ENCODE measurements at places on chromosomes 7 and 10.

DNA sequence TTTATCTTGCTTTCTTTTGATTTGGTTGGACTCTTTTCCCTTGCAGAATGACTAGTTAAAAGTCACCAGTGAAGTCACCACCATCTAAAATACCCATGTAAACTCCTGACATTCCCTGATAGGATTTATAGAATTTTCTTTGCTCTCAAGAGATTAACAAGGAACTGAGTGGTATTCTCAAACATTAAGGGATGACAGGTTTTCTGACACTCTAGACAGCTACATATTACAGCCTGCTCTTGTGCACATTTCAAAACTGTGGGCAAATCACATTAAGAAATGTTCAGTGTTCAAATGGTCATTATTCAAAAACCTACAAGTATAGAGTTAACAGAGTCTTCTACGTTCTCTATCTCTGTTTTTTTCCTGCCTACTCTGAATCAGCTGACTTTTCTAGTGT lies 15.8 kb upstream of the ACSM6 start:
- DNase-seq = no peak

GRCh38 chr10:121628859-121629258 lies 30.6 kb upstream of the FGFR2 start:
- DNase-seq = no peak

- no peak for DNase-seq
Observed at GRCh38 chr7:157194948-157195347, 56.2 kb downstream of the UBE3C start.

- DNase-seq = no peak
Observed at GRCh38 chr10:62669341-62669740, 135.2 kb upstream of the ADO start.

- DNase-seq = no peak
Observed at GRCh38 chr10:43214071-43214955, 52.6 kb downstream of the RASGEF1A start.

- no peak for DNase-seq
Observed at GRCh38 chr10:65628493-65629139, 1297.2 kb upstream of the LRRTM3 start.

- no peak for DNase-seq
Observed at GRCh38 chr10:8058274-8059111, 4.0 kb downstream of the GATA3 start.

DNA sequence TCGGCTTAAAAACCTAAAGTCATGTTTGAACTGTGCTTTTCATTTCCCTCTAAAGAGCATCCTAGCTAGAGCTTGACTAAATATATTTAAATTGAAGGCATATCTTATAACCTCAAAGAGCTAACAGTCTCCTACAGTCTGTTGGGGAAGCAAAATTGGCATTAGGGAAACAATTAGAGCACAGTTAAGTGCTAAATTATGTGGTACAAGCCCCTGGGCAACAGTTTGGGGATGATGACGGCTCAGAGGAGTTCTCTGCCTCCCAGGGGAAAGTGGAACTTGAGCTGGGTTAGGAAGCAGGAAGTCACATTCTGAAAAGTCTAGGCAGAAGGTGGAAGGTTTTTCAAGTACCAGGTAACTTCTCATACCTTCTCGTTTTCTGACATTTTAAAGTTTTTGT lies 18.6 kb upstream of the GOT1 start:
- no peak for DNase-seq

DNA sequence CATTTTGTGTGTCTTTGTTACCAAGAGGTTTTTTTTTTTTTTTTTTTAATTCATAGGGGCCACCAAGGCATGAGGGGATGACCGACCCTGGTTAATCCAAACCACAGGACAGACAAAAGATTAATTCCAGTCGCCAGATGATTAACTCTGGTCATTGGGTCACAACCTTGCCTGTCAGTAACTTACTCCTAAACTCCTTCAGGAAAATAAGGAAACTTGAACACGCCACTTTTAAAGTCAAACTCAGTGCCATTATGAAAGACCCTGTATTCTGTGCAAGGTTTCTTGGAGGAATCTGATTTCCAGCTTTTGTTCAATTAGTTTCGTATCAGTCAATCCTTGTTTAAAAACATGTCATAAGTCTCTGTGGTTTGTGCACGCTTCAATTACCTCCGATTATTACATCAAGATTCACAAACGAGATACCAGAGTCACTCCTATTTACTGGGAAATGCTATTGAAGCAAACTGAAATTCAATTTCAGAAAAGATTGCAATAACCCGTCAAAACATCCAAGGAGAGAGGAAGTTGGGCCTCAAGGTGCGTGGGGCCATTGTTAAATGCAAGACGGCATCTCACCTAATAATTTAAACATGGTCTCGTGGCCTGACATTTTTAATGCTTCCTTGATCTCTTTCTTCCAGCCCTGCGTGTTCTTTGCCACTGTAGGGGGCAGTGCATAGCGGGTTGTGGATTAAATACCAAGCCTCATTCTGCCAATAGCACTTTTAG lies 44.0 kb downstream of the NRP1 start:
- no peak for DNase-seq

All from stimulated activated CD8-positive, alpha-beta memory T cell treated with anti-CD3 and anti-CD28 coated beads, Interleukin-15, amount 100 ng/mL, for 4 hours (primary cell).